ENCODE measurements at places on chromosomes 2 and 18.
A peak's percentile ranks its signal among the peaks of the same experiment; 100 is the strongest.

DNA sequence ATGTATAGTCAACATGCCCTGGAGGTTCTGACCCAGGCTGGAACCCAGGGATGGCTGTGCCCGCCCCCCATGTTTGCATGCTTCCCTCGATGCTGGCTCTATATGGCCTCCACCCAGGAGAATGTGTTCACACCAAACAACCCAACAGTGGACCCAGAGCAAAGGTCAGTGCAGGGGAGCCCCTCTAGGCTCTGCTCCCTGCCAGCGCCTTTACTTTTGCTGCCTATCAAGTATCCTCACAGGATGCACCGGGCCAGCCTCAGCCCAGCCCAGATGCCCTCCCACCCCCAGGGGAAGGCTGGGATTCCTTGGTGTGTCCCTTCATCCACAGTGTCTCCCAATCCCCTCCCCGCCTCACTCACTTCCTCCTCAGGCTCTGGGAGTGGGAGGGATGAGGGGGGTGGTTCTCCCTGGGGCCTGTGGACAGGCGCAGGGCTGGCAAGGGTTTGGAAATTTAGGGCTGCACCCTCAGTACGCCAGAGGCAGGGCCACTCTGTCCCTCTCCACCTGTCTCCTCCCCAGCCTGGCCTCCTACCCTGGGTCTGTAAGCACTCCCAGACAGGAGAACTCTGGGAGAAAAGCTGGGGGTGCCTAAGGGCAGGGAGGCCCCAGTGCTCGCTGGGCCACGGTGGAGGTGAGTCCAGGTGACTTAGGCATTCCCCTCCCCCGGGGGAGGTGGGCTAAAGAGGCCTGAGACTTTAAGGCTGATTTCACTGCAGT, 2.3 kb downstream of the ATP6V1B1 start:
- DNase-seq = no peak

GRCh38 chr2:219408204-219408603, 10.0 kb upstream of the DES start:
- no peak for DNase-seq

DNA sequence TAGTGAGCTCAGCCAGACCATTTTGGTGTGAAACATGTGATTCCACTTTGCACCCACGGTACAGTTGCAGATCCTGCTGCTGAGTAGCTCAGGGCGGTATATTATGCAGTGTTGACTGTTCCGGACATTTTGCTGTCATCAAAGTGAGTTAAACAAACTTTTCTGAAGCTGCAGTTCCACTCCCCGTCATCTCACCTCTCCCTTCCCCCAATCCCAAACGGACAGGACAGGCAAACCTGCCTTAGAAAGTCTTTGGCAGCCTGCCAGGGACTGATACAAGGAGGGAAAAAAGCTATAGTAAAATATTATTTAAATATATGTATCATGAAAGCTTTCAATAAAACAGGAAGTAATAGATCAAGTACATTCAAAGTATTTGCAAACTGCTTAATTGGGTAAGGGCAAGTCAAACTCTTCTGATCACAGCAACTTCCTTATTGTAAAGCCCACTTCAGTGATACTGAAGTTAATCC, 35.5 kb upstream of the SP5 start:
- DNase-seq = peak; percentile 38

- no peak for DNase-seq
Observed at GRCh38 chr18:27301615-27302378, 116.7 kb upstream of the CHST9 start.

- DNase-seq = no peak
Observed at GRCh38 chr2:201777869-201778268, 2.9 kb downstream of the ALS2 start.

GRCh38 chr2:52933878-52934277, 833.7 kb upstream of the CHAC2 start:
- DNase-seq = no peak

DNA sequence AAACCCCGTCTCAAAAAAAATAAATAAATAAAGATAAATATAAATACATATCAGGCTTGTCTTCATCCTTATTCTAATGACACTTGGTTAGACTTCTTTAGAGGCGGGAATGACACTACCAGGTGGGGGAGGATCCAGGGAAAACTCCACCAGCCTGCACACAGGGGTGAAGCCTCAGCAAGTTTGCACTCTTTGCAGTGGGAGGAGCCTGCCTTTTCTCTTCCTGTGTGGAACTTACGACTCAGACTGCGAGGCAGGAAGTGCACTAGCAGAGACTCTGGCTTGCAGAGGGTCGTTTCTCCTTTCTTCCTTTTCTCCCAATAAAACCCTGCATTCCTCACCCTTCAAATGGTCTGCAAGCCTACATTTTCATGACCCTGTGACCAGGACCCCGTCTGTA, 153.6 kb upstream of the CBLN2 start:
- peak; percentile 2 for DNase-seq

- peak; percentile 30 for DNase-seq
Observed at GRCh38 chr2:178279142-178279541, 84.8 kb downstream of the OSBPL6 start.

Data from SJCRH30 (cell line).